ENCODE measurements at places on chromosomes 3 and 15.
A peak's percentile ranks its signal among the peaks of the same experiment; 100 is the strongest.

DNA sequence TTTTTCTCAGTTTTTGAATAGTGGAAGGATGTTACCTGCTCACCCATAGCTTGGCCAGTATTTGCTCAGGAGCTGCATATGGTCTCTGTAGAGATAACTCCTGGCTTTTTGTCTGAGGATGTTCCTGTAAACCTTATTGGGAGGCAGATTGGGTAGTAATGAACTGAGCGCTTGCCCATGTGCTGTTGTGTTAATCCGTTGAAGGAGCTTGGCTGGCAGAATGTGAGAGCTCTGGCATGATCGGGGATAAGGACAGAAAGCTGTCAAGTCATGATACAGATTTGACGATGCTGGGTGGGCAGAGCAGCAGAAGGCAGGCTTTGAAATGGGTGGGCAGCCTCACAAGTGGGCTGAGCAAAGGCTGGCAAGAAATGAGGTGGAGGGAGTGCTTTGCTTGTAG lies 27.4 kb downstream of the SH3GL3 start:
- DNase-seq, result no peak

DNA sequence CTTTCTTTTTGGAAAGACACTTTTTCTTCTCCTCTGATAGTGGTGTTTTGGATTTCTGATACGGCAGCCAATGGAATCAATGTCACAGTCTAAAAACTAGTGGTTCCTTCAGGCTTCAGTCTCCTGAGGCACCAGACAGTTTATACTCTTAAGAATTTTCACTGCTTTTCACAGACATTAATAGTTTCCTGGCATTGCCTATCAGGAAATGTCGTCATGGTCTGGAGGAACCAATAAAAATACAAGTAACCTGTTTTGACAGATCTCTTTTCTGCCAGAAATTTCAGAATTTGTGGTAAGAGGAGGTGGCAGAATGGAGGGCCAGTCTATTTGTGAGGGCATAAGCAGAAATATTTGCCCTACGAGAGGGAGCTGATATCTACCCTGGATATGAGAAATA lies 44.8 kb downstream of the FILIP1L start:
- no peak for DNase-seq

GRCh38 chr3:182740710-182741109 lies 52.6 kb upstream of the ATP11B start:
- peak; percentile 43 for DNase-seq

DNA sequence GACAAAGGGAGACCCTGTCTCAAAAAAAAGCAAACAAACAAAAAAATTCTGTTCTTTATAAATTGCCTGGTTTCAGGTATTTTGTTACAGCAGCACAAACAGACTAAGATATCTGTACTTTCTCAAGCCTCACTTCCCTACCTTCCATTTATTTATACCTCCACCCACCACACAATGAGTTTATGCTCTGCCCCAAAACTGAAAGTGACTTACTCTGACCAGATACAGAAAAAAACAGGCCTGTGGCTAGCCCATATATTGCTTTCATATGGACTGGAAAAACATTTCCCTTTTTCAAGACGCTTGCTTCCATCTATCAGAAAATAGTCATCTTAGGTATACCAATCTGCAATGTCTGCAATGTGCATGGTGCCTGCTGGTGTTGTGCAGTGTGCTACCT lies 8.7 kb upstream of the GPD1L start:
- no peak for DNase-seq

- no peak for DNase-seq
These were observed 7.2 kb upstream of the LACTB start for GRCh38 chr15:63114465-63114864.

- no peak for DNase-seq
These were observed 103.9 kb downstream of the FBN1 start for GRCh38 chr15:48541341-48542278.

GRCh38 chr15:49179433-49180190 lies 9.6 kb downstream of the GALK2 start:
- DNase-seq, result no peak

DNA sequence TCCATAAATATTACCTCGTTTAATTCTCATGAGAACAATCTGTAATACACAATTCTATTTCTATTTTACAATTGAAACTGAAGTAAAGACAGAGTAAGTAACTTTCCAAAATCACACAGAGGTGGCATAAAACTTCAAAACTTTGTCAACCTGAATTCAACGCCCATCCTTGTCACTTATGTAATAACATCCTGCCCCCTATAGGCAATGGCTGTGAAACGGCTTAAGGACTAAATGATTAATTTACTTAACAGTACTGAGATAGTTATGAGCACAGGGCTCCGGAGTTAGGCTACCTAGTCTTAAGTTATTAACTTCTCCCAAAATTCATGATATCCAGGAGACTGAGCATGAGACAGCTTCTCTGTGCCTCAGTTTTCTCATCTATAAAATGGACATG lies 293.1 kb upstream of the CHRM5 start:
- no peak for DNase-seq

GRCh38 chr3:151592287-151592686 lies 131.4 kb upstream of the IGSF10 start:
- DNase-seq, result no peak

Data from HTR-8/SVneo (cell line).